ENCODE measurements at places on chromosomes 6 and 20. TPM values are rescaled to one million over a fixed set of nuclear protein-coding genes. Genes with fewer than 3 reads are reported as not detected.
A peak's percentile ranks its signal among the peaks of the same experiment; 100 is the strongest.

DNA sequence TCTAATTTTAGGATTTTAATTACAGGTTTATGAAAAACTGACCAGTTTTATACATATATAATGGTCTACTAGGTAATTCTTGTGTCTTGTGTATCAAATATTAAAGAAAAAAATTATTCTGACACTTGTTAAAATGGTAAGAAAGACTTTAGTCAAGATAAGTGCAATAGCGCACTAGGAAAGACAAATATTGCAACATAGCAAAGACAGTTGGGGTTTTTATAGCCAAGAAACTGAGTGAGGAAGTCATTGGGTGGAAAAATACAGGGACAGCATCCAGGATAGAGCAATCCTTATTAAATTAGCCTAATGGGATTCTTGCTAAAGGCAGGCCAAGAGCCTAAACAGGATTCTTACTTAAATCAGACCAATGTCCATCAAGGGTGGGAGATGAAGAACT is 71.1 kb downstream of the ROS1 start:
- no peak for DNase-seq

- no peak for DNase-seq
Observed at GRCh38 chr6:160060221-160060620, 61.4 kb upstream of the SLC22A1 start.

DNA sequence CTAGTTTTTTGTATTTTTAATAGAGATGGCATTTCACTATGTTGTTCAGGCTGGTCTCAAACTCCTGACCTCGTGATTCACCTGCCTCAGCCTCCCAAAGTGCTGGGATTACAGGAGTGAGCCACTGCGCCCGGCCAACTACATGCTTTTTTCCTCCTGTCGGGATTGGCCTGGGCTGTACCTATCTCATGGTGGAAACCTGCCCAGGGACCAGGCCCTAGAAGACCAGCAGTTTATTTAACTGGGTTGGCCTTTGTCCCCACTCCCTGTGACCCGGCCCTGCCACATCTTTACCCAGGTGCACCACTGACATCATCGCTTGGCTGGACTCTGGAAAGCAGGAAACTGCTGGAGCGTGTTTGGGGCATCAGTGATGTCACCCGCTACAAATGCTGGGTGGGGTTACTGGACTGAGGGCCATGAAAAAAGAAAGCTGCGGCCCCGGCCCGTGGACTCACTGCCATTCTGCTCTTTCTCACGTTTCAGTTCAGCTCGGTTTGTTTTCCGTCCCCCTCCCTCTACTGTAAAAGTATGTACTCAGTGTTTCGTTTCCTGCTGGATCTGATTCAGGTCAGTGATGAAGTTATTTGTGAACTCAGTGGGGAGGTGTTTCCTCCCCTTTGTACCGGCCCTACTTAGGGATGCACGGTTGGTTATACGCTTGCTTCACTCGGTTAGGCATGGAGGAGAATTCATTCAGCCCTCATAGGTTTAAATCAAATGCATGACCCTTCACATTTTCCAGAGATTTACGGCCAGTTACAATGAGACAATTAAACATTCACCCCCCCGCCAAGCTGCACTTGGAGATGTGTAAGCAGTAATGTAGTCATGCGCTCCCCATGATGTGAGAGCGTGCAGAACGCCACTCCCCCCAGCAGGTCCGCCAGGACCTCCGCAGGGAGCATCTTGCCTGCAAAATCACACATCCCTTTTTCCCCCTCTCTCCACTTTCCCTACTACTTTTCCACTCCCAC is 179.3 kb downstream of the MTHFD1L start:
- DNase-seq, result peak; percentile 96

DNA sequence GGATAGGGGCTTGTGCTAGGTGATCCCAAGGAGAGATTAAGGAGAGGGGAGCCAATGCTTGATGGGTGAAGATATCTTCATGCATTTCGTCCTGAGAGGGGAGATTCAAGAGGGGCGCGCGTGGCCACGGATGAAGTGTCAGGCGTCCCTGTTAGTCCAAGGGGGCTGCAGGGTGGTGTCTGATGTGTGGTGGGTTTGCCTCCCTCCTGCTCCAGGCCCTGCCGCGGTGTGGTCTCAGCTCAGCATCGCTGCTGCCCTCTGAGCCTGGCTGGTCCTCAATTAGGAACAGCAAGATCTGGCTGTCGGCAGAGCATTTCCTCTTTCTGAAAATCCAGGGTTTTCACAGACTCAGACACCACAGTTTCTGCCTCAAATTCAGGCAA is 318.0 kb downstream of the THBS2 start:
- DNase-seq, result no peak

- DNase-seq, result no peak
Observed at GRCh38 chr6:169253337-169254238, at the start of gene THBS2. TSS of gene THBS2 (minus strand) at chr6:169253846. CDS start at chr6:169250784, 3,062 bp downstream.

DNA sequence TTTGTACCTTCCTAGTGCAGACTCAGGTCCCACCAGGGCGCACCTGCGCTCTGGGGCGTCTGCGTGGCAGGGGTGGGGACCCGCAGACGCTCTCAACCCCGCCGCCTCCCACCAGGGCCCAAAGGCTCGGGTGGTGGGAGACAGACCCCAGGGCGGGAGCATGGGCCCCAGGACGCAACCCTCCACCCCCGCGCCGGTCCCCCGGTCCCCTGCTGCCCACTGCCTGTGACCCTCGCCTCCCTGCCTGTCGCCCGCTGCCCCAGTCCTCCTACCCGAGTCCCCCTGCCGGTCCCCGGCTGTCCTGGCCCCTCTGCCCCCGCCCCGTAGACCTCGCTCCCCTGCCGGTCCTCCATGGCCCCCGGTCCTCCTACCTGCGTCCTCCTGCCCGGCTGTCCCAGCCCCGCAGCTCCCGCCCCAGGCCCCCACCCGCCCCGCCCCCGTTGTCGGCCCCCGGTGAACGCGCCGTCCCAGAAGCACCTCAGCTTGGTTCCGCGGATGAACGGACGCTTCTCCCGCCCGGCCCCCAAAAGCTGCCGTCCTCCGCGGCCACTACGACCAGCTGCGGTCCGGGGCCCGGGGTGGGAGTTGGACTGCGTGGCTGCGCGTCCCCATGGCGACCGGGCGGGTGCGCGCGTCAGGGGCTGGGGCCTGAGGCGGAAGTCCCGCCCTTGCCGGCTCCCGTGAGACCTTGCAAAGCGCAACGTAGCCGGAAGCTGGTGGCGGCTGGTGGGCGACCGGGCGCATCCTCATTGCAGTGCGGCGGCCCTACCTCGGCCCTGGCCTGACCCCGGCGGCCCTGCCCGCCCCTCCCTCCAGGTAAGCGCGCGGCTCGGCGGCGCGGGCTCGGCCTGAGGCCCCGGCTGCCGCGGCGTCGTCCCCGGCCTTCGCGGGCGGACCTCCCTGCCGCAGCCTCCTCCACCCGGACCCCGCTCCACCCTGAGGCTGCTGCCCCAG is at the start of gene ARFGAP1:
Gene ARFGAP1 (plus strand): TSS at position 709 of the 954 bp plus-strand sequence. CDS start 2,768 bp downstream, outside the sequence.
- peak; percentile 94 for DNase-seq

C6orf118 gene
- 3.8 TPM for polyA plus RNA-seq

All from renal pelvis (tissue), 12 donors.